Activated T-cell treated with anti-CD3 and anti-CD28 coated beads, Interleukin-2, amount 50 U/mL, for 4 hours (primary cell): ENCODE measurements at places on chromosomes 11 and 22.

GRCh38 chr11:57426929-57427726 lies at the start of gene SLC43A3:
SLC43A3 (minus strand) TSS chr11:57427121; CDS start chr11:57426172, 949 bp downstream.
- DNase-seq, result peak; percentile 74

DNA sequence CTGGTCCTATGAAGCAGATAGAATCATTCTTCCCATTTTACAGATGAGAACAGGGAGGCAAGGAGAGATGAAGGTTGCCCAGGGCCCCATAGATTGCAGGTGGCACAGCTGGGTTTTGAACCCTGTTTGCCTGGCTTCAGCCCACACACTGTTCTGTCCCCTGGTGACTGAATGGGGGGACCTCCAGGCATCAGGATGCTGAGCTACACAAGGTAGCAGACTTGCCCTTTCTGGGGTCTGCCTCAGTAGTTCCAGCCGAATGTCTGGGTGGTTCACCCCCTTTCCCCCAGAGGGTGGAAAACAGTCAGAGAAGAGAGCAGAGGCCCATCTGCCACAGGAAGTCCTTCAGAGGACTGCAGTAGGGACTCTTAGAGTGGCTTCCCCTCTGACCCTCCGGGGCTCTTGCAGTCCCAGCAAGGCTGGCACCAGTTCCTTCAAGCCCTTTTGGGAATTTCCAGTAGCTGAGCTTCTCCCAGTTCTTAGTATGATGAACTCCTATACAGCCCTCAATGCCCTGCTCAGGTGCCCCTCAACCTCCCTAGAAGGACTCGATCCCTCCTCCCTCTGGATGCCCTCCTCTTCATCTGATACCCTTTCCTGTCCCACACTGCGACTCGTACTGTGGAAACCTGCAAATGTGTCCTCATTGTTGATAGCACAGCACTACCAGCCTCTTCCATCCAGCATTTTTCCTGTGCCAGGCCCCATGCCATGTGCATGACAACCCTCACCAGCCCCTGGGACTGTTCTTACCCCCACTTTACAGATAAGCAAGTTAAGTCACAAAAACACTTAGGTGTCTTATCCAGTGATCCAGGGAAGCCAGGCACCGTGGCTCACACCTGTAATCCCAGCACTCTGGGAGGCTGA lies 82.8 kb downstream of the IGLL1 start:
- DNase-seq, result no peak

DNA sequence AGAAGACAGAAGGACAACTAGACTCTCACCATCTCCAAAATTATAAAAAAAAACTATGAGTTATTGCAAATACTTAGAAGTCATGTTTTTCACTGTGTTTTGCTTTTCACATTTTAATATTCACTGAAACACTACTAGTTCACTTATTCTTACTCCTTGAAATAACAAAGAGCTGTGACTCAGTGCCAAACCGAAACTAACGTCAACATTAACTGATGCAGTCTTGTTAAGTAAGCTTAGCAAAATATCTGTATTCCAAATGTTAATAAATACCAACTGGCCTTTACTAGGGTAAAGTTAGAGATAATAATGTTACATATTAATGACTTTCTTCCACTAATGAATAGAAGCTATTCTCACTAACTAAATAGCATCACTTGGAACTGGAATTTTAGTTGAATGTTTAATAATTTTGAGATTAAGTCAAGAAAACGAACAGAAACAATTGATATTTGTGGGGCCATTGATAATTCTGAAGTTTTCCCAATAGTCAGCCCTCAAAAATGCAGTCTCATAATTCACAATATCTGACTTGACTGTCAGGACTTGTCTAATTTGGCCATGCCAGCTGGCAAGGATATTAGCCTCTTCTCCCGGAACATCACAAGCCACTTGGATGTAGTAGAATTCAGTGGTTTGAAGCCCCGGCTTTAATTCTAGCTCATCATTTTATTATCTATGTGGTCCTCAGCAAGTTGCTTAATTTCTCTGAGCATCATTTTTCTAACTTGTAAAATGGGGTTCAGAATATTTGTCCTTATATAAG lies 230.1 kb upstream of the DDI1 start:
- DNase-seq, result no peak

- no peak for DNase-seq
Measured at GRCh38 chr11:117704395-117705100, 92.5 kb downstream of the DSCAML1 start.

DNA sequence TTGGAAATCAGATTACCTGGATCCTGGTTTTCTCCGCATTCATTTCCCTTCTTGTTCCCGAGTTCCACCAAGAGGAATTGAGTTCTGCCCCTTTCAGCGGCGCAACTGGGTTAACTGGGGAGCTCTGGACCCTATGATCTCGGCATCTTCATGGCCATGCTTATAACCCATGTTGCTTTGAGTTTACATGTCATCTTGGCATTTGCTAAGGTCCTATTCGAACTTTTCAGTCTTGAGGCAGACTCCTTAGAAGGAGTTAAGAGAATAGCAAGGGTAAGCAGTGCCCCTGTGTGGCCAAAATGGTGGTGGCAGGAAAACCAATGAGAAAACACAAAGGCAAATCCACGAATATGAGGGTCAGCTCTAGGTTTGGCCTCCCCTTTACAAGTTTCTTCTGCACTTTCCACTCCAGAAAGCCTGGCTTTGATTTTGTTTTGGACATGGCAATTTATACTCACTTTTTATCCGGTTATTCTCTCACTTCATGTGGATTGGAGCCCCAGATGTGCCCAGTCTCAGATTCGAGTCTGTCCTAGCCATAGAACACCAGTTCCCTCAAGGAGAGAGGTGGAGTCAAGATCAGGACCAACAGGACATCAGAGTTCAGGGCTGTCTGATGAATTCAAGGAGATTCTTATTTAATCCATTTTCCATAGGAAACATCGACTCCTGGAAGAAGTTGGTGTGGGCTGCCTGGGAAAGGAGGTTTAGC lies 55.3 kb upstream of the FBXO3 start:
- DNase-seq, result peak; percentile 37

- no peak for DNase-seq
Measured at GRCh38 chr22:45731041-45731797, 59.6 kb downstream of the ATXN10 start.

GRCh38 chr11:44139565-44140330 lies 44.3 kb downstream of the EXT2 start:
- DNase-seq, result no peak

GRCh38 chr22:39236321-39237317 lies 8.2 kb downstream of the PDGFB start:
- peak; percentile 35 for DNase-seq

DNA sequence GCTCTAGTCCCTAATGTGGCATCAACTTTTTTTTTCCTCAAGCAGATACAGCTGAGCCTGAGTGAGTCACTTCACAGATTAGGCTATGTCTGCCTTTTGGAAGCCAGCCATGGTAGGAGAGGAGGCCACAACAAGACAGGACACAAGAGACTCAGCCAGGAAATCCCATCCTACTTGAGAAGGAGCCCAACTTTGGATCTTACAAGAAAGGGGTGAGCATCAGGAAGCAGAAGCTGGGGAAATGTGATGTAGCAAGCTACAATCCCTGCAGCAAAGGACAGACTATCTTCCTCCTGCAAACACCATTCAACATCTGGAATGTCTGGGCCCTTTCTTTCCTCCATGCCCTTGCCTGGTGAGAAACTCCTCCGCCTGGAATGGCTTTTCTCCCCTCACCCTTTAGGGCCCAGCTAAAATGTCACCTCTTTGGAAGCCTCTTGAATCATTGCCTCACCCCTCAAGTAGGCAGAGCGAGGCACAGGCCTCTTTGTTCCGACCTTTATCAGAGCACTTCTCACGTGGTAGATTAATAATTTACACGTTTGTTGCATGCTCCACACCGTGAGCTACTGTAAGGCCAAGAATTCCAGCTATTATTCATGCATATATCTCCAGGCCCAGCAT lies 156.4 kb upstream of the PITPNB start:
- no peak for DNase-seq

DNA sequence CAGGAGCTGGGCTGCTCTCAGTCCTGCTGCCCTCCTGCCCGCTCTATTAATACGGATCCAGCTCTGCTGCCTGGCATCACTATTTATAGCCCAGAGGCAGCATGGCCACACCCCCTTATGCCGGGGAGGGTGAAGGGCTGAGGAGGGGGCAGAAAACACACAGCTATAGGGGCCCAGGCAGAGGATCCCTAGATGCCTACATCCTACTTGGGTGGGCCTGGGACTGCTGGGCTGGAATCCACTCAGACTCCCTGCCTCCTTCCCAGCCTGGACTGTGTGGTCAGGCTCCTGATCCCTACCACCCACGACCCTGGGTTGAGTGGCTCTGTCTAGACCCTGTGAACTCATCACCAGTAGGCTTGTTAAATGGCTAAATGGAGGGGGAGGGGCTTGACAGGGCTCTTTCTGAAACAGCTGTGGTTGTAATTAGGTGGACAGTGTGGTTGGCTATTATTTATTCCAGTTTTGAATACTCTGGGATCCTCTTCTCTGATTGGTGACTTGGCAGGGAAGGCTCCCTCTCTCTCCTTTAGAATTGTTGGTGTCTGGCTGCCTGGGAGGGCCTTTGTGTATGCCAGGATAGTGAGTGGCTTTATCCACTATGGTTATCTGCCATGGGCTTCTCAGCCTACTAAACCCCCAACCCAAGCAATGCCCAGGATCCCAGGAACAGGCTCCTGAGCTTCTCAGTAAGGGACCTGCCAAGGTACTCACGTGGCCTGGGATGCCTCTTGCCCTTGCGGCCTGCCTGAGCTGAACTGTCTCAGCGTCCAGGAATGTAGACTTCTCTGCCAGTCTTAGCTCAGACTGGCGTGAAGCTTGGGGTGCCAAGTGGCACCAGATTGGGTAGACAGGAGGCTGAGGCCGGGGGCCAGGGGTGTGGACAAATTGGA lies 15.2 kb downstream of the PHLDB1 start:
- no peak for DNase-seq

DNA sequence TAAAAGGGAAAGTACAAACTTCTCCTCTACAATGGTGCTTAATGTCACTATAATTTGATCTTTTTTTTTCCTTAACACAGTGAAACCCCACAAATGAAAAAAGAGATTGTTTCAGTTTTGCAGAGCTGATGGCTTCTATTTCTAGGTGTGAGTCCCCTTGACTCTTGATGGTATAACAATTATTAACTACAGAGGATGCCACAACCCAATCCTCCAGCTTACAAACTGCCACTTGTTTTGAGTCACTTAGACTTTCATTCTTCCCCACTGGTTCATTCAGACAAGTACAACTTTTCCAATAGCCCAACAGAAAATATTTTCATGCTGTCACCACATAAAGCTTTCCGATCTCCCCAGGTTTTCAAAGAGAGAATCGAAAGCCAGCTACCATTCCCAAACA lies 812.2 kb downstream of the LRRC4C start:
- DNase-seq, result no peak

DNA sequence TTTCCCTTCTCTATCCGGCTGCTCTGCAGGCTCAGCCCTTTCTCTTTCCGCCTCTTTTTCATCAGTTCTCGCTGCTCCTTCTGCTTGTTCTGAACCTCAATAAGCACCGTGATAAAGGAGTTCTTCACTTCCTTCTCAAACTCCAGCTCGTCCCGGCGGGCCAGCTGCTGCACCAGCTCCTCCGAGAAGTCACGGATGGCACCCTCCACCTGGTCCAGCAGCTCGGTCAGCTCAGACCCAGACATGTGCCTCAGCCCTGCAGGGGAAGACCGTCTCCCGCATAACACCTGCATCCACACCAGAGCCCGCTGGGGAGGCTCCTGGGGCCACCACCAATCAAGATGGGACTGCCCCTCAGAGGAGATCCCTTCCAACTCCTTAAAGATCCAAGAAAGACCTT lies 40.2 kb downstream of the FEZ1 start:
- no peak for DNase-seq

GRCh38 chr11:131886201-131886600 lies 515.8 kb downstream of the NTM start:
- DNase-seq, result no peak

DNA sequence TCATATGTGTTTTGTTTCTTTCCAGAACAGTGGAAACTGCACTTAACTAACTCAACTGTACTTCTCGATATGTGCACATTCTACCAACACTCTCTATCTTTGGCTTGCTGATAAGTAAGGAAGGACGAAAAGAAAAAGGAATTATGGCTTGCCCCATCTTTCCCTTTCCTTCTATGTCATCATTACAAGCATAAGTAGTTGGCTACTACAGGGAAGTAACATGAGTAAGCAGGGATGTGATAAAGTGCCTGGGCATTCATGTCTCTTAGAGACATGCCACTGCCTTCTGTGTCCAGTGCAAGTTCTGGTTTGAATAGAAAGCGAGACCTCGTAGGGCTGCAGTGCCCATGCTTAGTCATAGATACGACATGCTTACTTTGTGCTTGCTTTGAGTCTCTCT lies 342.5 kb downstream of the ETS1 start:
- DNase-seq, result no peak

GRCh38 chr11:118098996-118099837 lies 12.5 kb upstream of the SMIM35 start:
- DNase-seq, result no peak

GRCh38 chr11:30825723-30826122 lies 239.6 kb upstream of the MPPED2 start:
- DNase-seq, result no peak

GRCh38 chr11:115164774-115165173 lies 339.4 kb downstream of the CADM1 start:
- DNase-seq, result no peak

DNA sequence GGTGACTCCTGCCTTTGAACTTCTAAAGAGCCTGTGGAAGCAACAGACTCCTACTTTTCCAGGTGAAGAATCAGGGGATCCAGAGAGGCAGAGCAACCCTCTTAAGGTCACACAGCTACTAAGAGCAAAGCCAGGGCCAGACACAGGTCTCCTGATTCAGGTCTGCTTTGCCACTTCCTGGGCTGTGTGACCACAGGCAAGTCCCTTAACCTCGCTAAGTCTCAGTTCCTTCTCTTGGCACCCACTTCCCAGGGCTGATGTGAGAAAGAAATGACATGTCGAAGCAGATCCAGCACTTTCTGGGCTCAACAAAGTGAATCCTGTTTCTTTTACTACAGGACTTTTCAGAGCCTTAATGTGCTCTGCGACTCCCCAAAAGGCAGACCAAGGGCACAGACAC lies 30.2 kb downstream of the UQCR10 start:
- no peak for DNase-seq

GRCh38 chr22:45205276-45205925 lies 35.3 kb downstream of the KIAA0930 start:
- DNase-seq, result no peak

- DNase-seq, result no peak
Measured at GRCh38 chr11:45189230-45189629, 42.8 kb downstream of the PRDM11 start.

- no peak for DNase-seq
Measured at GRCh38 chr11:123086305-123086704, 24.4 kb upstream of the HSPA8 start.
